ENCODE measurements at places on chromosomes 5 and 9. TPM values are rescaled to one million over a fixed set of nuclear protein-coding genes. Genes with fewer than 3 reads are reported as not detected.

GRCh38 chr5:80299601-80300000 is 20.2 kb upstream of the SPZ1 start:
- H3K36me3 ChIP-seq, result no peaks in the 10 kb centered on the region
- DNase-seq, result no peak
- H3K27me3 ChIP-seq, result no peaks in the 10 kb centered on the region
- H3K4me1 ChIP-seq, result no peaks in the 10 kb centered on the region
- no peak overlapping the region for H3K27ac ChIP-seq

GAPT gene
- not detected for total RNA-seq

TMEM174 gene
- not detected for total RNA-seq

- no peak for DNase-seq
- no peaks in the 10 kb centered on the region for H3K36me3 ChIP-seq
- H3K4me1 ChIP-seq, result no peaks in the 10 kb centered on the region
- H3K27ac ChIP-seq, result no peak overlapping the region
- H3K27me3 ChIP-seq, result peaks cover 28% of the 10 kb centered on the region
These were observed 17.9 kb downstream of the PLEKHG4B start for GRCh38 chr5:109826-110225.

AGTPBP1 gene
- 12.5 TPM for total RNA-seq

FIBCD1 gene
- 1.5 TPM for total RNA-seq

DNA sequence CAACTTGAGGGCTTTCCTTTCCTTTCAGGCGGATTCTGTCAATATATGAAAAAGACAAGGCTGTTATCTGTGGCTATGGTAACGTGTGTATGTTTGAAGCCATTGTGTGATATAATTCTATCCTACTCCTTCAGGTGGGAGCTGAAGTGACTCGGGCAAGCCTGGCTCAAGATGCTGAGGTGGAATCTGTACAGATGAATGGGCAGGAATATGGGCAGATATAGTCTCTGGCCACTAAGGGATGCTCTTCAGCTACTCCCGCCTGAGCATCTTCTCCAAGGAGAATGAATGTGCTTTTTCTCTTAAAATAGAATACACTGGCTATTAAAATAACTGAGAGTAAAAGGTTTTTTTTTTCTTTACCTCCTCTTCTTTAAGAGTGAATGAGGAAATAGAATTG is 244.8 kb downstream of the ADGRV1 start:
- DNase-seq, result no peak
- no peaks in the 10 kb centered on the region for H3K36me3 ChIP-seq
- H3K4me3 ChIP-seq, result no peak overlapping the region
- H3K27me3 ChIP-seq, result no peaks in the 10 kb centered on the region

DNA sequence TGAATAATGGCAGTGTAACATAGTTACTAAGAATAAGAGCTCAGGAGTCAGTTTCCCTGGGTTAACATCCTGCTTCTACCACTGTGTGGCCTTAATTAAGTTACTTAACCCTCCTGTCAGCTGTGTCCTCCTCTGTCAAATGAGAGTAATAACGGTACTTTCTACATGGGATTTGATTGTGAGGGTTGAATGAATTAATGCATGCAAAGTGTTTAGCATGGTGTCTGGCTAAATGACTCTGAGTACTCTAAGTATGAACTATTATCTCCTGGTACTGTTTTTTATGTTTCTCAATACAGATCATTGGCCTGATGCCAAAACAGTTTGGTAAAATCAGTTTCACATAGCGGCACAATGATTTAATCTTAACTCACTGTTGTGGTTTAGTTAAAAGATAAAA is 19.6 kb downstream of the ZNF131 start:
- peaks cover 54% of the 10 kb centered on the region for H3K36me3 ChIP-seq
- no peak overlapping the region for H3K4me3 ChIP-seq
- H3K4me1 ChIP-seq, result no peaks in the 10 kb centered on the region
- DNase-seq, result no peak

CAMK4 gene
- total RNA-seq, result 19.4 TPM

RORB gene
- not detected for total RNA-seq

SH2D3C gene
- total RNA-seq, result not detected

GRCh38 chr5:76978869-76979268 is 26.0 kb downstream of the CRHBP start:
- H3K27ac ChIP-seq, result no peak overlapping the region
- no peak overlapping the region for H3K4me3 ChIP-seq
- DNase-seq, result no peak
- H3K4me1 ChIP-seq, result no peaks in the 10 kb centered on the region
- no peaks in the 10 kb centered on the region for H3K36me3 ChIP-seq
- no peaks in the 10 kb centered on the region for H3K27me3 ChIP-seq

GRCh38 chr5:74392711-74393351 is 247.7 kb downstream of the ENC1 start:
- H3K4me1 ChIP-seq, result peaks cover 67% of the 10 kb centered on the region
- H3K27ac ChIP-seq, result peak overlapping the region; percentile 86
- H3K27me3 ChIP-seq, result no peaks in the 10 kb centered on the region
- peaks cover 19% of the 10 kb centered on the region for H3K36me3 ChIP-seq

GRCh38 chr5:125151150-125151900 is 404.9 kb upstream of the ZNF608 start:
- H3K36me3 ChIP-seq, result no peaks in the 10 kb centered on the region
- no peaks in the 10 kb centered on the region for H3K27me3 ChIP-seq
- H3K4me3 ChIP-seq, result no peak overlapping the region
- no peaks in the 10 kb centered on the region for H3K4me1 ChIP-seq
- DNase-seq, result no peak

DNA sequence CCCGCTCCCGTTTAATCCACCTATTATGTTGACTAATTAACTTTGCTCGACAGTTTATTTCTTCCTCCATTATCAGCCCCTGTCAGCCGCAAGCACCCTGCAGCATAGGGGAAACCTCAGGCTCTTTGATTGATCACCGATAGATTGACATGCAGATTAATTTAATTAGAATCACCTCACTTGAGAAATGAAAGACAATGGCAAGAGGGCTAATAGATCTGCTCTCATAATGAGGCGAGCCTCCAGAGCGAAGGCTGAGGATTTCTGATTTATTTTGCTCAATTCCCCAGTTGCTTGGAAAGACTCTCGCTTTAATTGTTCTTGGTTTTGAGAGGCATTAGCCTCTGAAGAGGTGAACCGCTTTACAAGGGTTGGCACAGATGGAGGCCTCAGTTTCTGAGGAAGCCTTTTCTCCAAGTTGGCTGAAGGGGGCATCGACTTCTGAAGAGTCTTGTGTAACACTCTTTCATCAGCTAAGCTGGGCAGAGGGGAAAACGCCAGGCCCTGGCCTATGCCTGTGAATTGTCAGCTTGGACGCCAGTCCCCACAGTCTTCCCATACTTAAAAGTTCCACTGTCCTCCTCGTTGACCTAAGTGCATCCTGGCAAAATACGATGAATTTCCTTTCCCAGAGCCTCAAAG is 275.4 kb downstream of the EBF1 start:
- no peak for DNase-seq
- peaks cover 94% of the 10 kb centered on the region for H3K27me3 ChIP-seq

- H3K27me3 ChIP-seq, result peaks cover 50% of the 10 kb centered on the region
- H3K4me1 ChIP-seq, result no peaks in the 10 kb centered on the region
- H3K4me3 ChIP-seq, result no peak overlapping the region
- DNase-seq, result no peak
- H3K27ac ChIP-seq, result no peak overlapping the region
These were observed 1.3 kb downstream of the FGF10 start for GRCh38 chr5:44387921-44388320.

CCNI2 gene
- 3.4 TPM for total RNA-seq

- H3K27me3 ChIP-seq, result no peaks in the 10 kb centered on the region
- no peak overlapping the region for H3K4me3 ChIP-seq
- no peak overlapping the region for H3K27ac ChIP-seq
- no peak for DNase-seq
- H3K4me1 ChIP-seq, result peaks cover 16% of the 10 kb centered on the region
These were observed 207.6 kb upstream of the CDKN2B start for GRCh38 chr9:22216730-22217172.

All from Calu3 (cell line).